Thyroid gland (tissue), 4 donors: ENCODE measurements at places on chromosomes 5 and 9. TPM values are rescaled to one million over a fixed set of nuclear protein-coding genes. Genes with fewer than 3 reads are reported as not detected.
A peak's percentile ranks its signal among the peaks of the same experiment; 100 is the strongest.

The DMRT3 gene
- total RNA-seq: 2.5 TPM

The NACC2 gene
- 33.6 TPM for total RNA-seq

The ANKRD31 gene
- 0.24 TPM for total RNA-seq

The PCDHA1 gene
- not detected for total RNA-seq

The FCN1 gene
- total RNA-seq: 1.1 TPM

The NIPAL4 gene
- 0.33 TPM for total RNA-seq

DNA sequence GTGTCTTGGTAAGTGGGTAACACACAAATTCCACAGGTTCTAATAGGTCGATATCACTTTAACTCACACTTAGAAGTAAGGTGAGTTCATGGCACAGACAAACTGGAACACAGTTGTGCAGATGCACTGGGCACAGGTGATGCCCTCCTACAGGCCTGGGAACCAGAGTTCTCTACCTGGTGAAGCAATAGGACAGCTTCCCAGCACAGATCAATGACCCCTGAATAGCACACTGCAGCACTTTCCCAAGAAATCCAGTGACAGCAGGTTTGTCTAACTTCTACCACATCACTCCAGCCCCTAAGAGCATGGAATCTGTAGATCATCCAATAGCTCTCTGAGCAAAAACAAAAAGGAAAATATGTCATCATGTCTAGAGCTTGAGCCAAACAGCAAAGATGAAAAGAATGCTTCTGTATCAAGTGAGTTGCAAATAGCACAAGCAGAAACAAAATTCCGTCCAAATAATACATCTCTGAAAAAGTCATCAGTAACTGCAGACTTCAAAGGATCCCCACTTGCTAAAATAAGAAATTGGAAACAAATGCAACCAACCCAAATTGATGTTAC, 33.5 kb downstream of the MOCS2 start:
- H3K27me3 ChIP-seq: no peaks in the 10 kb centered on the region
- no peak overlapping the region for H3K4me3 ChIP-seq
- no peak overlapping the region for H3K27ac ChIP-seq
- H3K4me1 ChIP-seq: no peaks in the 10 kb centered on the region
- DNase-seq: no peak

- H3K27me3 ChIP-seq: no peaks in the 10 kb centered on the region
- peaks cover 16% of the 10 kb centered on the region for H3K4me1 ChIP-seq
- H3K27ac ChIP-seq: no peak overlapping the region
- no peak for DNase-seq
- H3K36me3 ChIP-seq: no peaks in the 10 kb centered on the region
Measured at GRCh38 chr9:87197349-87198130, 250.2 kb upstream of the GAS1 start.

DNA sequence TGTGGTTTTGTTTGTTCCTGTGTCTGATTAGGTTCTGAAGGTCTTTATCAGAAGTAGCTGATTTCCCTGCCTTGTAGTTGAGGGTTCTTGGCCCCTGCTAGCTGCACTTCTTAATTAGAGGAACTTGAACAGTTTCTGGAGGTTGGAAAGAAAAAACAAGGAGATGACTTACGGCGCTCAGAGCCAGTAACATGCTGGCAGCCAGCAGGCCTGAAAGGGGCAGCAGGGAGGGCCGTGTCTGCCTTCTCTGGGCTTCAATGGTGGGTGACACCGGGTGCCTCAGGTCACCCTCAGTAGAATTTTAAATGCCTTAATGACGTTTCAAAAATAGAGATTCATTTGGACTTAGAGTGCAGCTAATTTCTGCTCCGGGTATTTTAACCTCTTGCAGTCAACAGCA, 15.8 kb downstream of the UBE2QL1 start:
- no peaks in the 10 kb centered on the region for H3K4me1 ChIP-seq
- DNase-seq: no peak
- H3K27me3 ChIP-seq: no peaks in the 10 kb centered on the region
- no peak overlapping the region for H3K27ac ChIP-seq
- H3K36me3 ChIP-seq: no peaks in the 10 kb centered on the region
- H3K4me3 ChIP-seq: no peak overlapping the region

DNA sequence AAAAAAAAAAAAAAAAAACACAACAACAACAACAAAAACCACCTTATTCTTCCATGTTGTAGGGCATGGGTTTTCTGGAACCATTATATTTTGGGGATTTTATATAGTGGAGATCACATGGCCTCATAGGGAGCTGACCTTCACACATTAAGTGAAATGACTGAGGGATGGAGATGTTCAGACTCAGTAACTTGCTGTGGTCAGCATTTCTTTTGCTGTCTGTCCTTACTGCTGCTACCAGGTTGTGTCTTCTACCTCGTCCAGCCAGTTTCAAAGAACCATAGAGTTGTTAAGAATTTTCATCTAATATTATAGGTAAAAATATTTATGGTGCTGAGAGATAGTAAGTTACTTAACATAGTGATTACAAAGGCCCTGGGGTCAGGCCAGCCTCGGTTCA, 107.6 kb downstream of the PDE8B start:
- peaks cover 14% of the 10 kb centered on the region for H3K4me1 ChIP-seq
- H3K4me3 ChIP-seq: no peak overlapping the region
- no peak overlapping the region for H3K27ac ChIP-seq
- H3K36me3 ChIP-seq: no peaks in the 10 kb centered on the region
- DNase-seq: no peak

DNA sequence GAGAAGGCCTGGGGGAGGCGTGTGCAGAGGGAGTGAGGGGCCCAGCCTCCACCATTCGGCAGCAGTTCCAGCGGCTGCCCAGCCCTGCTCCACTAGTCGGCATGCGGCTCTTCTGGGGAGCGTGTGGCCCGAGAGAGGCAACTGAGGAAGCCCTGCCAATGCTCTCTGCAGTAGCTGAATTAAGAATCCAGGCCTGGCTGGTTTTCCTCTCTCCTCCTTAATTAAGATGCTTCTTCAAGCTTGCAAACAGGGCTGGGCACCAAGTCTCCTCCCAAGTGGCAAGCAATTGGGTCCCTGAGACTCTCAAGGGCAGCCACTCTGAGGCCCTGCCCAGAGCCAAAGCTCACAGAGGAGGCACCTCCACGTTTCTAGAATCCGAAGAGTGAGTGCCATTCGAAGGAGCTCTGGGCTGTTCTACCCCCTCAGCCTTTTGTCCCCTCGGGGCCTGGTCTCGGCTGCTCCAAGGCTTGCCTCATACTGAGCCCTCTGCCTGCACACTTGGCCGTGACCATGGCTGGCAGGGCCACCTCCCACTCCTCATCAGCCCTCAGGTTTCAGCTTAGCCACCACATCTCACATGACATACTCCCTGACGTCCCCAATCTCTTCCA, 75.4 kb upstream of the LRRTM2 start:
- H3K27me3 ChIP-seq: no peaks in the 10 kb centered on the region

DNA sequence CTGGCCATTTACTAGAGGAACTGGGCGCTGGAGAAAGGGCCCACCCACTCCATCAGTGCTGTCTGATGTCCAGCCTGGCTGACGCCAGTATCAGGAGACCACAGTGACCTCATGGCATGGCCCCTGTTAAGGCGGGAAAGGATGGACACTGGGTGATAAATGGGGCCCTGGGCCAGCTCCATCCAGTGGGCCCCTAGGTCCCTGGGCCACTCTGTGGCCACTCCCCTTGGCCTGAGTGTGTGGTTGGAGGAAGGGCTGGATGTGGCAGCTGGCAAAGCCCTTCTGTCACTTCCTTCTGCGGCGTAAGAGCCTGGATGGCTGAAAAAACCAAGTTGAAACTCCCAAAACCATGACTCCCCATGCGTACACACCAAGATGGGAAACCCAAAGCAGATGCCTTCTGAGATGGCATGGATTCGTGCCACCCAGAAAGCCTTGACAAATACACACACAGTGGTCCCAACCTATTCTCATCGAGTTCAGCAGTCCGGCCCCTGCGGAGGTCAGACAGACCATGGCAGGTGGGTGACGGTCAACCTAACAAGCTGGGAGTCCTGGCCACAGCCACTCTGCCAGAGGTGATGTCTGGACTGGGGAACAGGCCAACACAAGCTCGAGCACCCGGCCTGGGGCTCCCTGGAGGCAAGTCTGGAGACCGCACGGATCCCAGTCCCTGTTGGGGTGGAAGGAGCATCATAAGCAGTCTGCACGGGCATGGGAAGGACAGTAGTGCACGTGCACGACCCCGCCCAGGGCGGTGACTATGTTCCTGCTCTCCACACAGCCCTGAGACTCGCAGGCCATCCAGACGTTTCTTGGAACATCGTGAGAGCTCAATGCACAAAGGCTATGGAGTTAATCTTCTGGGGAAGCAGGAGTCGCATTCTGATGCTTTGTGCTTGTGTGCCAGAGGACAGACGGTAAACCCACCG, 45.2 kb upstream of the NOTCH1 start:
- no peak for DNase-seq
- H3K27ac ChIP-seq: no peak overlapping the region
- H3K36me3 ChIP-seq: no peaks in the 10 kb centered on the region
- H3K27me3 ChIP-seq: no peaks in the 10 kb centered on the region
- no peak overlapping the region for H3K4me3 ChIP-seq
- H3K4me1 ChIP-seq: peaks cover 13% of the 10 kb centered on the region

GRCh38 chr5:158471535-158471924, 612.6 kb upstream of the CLINT1 start:
- H3K27me3 ChIP-seq: no peaks in the 10 kb centered on the region
- peak overlapping the region; percentile 45 for H3K27ac ChIP-seq
- H3K4me1 ChIP-seq: peaks cover 11% of the 10 kb centered on the region

DNA sequence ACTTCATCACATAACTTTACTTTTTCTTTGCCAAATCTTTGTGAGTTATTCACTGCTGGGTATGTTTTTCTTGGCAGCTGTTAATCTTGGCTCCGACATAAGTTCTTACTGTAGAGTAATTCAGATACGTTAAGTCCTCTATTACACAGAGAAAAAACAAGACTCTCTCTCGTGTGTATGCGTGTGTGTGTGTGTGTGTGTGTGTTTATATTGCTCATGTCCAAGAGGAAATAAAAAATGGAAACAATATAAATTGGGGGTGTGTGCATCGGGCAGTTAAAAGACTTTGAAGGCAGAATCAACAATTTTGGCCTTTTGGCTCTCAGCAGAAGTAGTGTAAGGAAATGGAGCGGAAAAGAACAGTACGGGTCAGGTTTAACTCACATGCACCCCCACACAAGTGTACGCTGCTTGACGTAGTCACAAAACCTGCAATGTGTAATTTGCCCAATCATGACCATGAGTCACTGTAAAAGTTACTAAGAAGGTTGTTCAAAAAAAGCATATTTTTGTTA, 67.2 kb upstream of the IFNE start:
- H3K36me3 ChIP-seq: no peaks in the 10 kb centered on the region
- H3K27ac ChIP-seq: no peak overlapping the region
- DNase-seq: peak; percentile 51
- H3K4me3 ChIP-seq: no peak overlapping the region
- H3K4me1 ChIP-seq: peaks cover 25% of the 10 kb centered on the region

DNA sequence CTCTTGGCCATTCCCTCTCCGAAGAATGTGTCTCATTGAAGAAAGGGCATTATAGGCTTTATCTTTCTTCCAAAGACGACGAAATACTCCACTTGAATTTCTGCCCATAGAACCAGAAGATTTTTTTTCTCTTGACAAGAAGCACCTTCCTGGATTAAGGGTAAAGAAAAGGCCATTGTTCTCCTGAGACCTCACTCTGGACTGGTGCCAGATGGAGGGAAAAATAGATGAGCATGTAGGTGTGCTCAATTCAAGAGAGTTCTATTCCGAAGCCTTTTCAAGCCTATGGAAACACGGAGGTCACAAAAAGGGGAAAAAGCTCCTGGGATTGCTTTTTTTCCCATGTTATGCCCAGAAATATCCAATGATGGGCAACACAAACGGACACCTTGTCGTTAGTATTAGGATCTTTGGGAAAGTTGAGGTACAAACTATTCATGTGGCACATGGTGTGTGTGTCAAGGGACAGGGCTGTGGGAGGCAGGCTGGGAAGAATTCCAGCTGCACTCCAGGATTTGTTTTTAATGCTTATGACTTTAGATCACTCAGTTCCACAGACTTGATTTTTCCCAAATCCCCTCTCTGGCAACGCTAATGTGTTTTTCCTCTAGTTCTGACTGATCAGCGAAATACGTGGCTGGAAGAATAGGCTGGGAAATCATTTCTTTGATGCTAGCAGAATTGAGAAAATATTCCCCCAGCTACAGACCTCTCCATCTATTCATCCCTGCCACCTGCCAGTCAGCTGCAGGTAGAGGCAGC, 89.9 kb downstream of the SIL1 start:
- peak; percentile 82 for DNase-seq
- H3K27me3 ChIP-seq: no peaks in the 10 kb centered on the region
- no peak overlapping the region for H3K4me3 ChIP-seq

GRCh38 chr5:97131139-97131710, 11.2 kb downstream of the LIX1 start:
- H3K27me3 ChIP-seq: no peaks in the 10 kb centered on the region
- H3K4me1 ChIP-seq: no peaks in the 10 kb centered on the region
- DNase-seq: no peak
- no peak overlapping the region for H3K27ac ChIP-seq
- H3K36me3 ChIP-seq: no peaks in the 10 kb centered on the region
- H3K4me3 ChIP-seq: no peak overlapping the region

DNA sequence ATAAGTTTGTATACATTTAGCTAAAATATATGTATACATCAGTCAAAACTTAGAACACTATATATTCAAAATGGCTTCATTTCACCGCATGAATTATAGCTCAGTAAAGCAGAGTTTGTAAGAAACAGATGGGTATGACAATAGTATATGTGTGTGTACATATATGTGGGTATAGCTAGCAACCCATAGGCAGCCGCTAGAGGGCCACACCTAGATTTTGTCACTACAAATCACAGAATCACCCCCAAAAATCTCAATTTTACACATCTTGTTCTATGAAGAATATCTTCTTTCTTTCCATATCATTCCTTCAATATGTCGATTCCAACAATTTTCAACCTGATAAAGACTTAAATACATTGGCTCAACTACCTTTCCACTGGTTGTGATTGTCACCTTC, 357.8 kb upstream of the CCNG1 start:
- H3K27me3 ChIP-seq: no peaks in the 10 kb centered on the region
- no peaks in the 10 kb centered on the region for H3K36me3 ChIP-seq
- DNase-seq: no peak
- no peaks in the 10 kb centered on the region for H3K4me1 ChIP-seq
- H3K27ac ChIP-seq: no peak overlapping the region

GRCh38 chr5:1058083-1058945, 49.7 kb downstream of the NKD2 start:
- DNase-seq: no peak
- no peak overlapping the region for H3K4me3 ChIP-seq
- H3K36me3 ChIP-seq: peaks cover 44% of the 10 kb centered on the region
- H3K27me3 ChIP-seq: no peaks in the 10 kb centered on the region

GRCh38 chr9:81492710-81493447, 196.5 kb downstream of the TLE1 start:
- no peaks in the 10 kb centered on the region for H3K4me1 ChIP-seq
- H3K4me3 ChIP-seq: no peak overlapping the region
- DNase-seq: no peak
- H3K27ac ChIP-seq: no peak overlapping the region
- no peaks in the 10 kb centered on the region for H3K36me3 ChIP-seq
